ENCODE measurements at places on chromosomes 5 and 9. TPM values are rescaled to one million over a fixed set of nuclear protein-coding genes. Genes with fewer than 3 reads are reported as not detected.

GRCh38 chr9:126507318-126508109, 106.2 kb upstream of the LMX1B start:
- no peak for DNase-seq

Gene LHX2
- total RNA-seq, result 0.33 TPM

Gene IRX2
- total RNA-seq, result 0.44 TPM

- DNase-seq, result no peak
These were observed 106.3 kb downstream of the UGCG start for GRCh38 chr9:112002847-112003457.

DNA sequence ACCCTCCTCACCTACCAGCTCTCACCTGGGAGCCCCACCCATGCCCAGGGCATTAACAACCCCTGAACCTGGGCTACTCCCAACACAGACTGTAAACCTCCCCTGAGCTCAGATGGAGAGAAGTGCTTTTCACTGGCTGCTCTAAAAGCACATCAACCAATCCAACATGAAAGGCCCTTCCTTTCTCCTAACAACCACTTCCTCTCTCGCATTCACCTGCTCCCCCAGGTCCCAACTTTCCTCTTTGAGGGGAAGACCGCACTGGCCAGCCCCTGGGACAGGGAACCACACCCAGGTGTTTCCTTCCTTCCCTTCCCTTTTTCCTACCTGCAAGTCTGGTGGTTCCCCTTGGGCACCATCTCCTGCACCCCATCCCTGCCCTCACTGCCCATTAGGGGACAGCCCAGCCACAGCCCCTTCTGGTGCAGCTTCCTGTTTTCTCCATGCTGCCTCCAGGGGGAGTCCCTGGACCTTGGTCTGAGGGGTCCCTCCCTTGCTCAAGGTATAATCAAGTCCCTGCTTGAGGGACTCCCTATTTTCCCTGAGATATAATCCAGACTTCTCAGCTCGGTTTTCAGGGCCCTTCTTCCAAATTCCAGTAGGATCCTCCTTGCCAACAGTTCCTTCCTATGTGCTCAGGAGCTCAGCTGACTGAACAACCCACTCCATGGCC, 30.5 kb upstream of the DAB2IP start:
- no peak for DNase-seq

- DNase-seq, result no peak
These were observed 64.1 kb upstream of the IL17B start for GRCh38 chr5:149443210-149443609.

DNA sequence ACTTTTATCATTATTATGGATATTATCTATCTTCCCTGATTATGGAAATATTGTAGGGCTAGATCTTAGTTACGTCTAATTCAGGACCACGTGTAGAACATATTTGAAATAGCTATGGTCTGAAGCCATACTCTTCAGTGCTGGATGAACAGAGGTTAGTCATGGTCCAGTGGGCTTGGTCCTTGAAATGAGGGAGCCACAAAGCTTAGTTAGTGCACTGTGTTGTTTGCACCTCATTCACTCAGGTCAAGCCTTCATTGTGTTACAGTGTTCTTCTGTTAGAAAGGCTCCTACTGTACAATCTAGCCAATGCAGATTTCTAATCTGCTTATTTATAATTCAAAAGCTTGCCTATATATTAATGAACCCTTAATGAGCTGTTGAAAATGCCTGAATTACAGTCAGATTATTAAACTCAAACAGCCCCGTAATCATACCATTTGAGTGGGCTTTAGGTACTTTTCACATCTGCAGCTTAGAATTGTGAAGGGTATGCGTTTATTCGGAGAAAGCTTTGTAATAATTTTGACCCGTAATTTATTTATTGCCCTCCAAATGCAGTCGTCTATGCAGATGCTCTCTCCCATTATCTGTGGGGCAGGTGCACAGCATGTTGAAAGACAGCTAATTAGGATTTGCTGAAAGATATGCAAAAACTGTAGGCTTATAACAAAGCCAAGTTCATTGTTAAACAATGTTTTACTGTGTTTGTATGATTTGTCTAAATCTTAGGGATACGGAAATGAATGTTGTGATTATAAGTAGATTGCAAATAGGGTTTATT, 164.9 kb downstream of the PBX3 start:
- DNase-seq, result no peak

DNA sequence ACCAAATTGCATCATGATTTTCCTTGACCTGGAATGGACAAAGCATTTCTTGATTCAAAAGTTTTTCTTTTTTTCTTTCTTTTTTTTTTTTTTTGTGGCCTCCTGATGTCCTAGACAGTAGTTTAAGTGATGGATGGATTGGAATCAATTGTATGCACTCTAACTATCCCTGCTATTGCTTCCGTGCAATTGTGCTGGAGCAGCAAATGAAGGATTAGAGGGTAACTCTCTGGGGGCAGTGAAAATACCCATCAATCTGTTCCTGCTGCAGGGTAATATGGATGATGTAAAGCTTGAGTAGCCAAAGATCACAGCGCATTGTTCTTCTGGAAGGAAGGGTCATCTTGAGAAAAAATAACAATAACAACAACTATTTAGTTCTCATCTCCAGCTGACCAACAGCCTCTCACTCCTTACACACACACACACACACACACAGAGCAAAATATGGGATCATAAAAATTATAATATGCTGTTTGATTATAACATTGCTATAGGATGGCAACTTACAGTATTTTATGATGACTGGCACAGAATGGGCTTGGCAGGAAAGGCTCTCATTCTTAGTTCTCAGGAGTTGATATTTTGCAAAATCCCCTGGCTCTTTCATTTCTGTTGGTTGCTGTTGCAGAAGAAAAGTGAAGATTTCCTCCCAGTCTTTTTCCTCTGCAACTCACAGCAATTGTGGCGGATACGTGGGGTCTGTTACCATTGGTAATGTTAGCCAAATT, 160.9 kb upstream of the DMAC1 start:
- DNase-seq, result no peak

DNA sequence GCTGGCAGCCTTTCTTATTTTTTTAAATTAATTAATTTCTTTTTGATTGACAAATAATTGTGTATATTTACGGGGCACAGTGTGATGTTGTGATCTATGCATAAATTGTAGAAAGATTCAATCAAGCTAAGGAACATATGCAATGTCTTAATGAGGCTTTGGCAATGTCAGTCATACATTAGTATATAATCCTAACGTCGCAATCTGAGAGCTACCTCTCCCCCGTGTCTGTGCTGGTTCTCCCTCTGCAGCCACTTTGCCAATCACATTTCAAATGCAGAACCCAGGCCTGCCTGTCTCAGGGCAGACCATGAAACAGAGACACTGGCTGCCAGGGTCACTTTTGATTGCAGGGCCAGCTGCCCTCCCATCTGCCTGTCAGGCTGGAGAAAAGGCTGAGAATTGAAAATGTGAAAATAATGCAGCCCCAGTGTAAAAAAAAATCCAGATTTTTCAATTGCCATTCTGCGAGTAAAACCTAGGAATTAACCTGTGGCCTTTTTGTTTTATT, 56.3 kb downstream of the SLC24A2 start:
- DNase-seq, result no peak

Gene SPATA31D4
- not detected for total RNA-seq

DNA sequence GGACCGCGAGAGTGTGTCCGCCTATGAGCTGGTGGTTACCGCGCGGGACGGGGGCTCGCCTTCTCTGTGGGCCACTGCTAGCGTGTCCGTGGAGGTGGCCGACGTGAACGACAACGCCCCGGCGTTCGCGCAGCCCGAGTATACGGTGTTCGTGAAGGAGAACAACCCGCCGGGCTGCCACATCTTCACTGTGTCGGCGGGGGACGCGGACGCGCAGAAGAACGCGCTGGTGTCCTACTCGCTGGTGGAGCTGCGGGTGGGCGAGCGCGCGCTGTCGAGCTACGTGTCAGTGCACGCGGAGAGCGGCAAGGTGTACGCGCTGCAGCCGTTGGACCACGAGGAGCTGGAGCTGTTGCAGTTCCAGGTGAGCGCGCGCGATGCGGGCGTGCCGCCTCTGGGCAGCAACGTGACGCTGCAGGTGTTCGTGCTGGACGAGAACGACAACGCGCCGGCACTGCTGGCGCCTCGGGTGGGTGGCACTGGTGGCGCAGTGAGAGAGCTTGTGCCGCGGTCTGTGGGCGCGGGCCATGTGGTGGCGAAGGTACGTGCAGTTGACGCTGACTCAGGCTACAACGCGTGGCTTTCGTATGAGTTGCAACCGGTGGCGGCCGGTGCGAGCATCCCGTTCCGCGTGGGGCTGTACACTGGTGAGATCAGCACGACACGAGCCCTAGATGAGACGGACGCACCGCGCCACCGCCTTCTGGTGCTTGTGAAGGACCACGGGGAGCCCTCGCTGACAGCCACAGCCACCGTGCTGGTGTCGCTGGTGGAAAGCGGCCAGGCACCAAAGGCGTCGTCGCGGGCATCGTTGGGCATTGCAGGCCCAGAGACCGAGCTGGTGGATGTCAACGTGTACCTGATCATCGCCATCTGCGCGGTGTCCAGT, 1.8 kb downstream of the PCDHA7 start:
- DNase-seq, result no peak
